Suppressor macrophage (primary cell): ENCODE measurements at places on chromosomes 1 and 21.

GRCh38 chr1:61183471-61184039 is 101.2 kb downstream of the NFIA start:
- DNase-seq: no peak

GRCh38 chr1:162193815-162194214 is 124.3 kb downstream of the NOS1AP start:
- no peak for DNase-seq

GRCh38 chr1:178232949-178233348 is 139.0 kb downstream of the RASAL2 start:
- DNase-seq: no peak

GRCh38 chr1:154453574-154454352 is 48.3 kb upstream of the TDRD10 start:
- peak; percentile 72 for DNase-seq

GRCh38 chr1:6694121-6694713 is 7.4 kb downstream of the DNAJC11 start:
- no peak for DNase-seq

- DNase-seq: no peak
Observed at GRCh38 chr1:72650843-72651435, 368.6 kb upstream of the NEGR1 start.

GRCh38 chr1:155256058-155256852 is 972 bp upstream of the ENTREP3 start:
- DNase-seq: no peak

GRCh38 chr1:43545695-43546387 is 15.2 kb downstream of the PTPRF start:
- DNase-seq: no peak

DNA sequence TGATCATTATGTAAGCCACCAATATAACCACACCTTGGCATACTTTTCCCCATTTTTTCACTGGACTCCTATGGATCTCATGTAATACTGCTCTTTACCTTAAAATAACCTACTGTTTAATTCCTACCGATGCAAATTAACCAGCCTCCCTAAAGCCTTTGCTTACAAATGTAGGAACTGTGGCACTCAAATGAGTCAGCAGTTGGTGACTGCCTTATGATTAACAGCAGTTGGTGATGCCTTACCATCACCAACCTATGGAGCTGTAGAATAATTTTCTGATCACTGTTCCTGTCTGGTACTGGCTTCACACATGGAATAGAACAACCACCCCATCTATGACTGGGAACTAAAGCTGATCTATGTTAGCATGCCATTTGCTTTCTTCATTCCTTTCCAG is 7.8 kb upstream of the NUDT17 start:
- peak; percentile 58 for DNase-seq

DNA sequence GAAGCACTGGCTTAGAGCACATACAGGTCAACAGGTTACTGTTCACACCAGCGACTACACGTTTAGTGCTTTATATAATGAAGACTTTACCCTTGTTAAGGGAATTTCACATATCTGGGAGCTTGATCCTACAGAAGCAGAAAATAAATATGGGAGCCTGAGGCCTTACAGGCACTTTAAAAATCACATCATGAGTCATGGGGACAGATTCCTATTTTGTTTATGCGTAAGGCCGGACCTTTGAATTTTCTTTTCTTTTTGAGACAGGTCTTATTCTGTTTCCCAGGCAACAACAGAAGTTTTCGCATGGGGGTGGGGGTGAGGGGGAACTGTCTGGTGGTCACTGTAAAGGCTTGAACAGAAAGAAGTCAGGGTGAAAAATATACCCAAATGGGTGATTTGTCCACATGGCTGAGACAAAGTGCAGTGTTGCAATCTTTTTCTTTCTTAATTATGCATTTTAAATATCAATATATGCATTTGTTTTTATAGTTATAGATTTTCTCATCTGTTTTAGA is 276.7 kb downstream of the KCNH1 start:
- no peak for DNase-seq

DNA sequence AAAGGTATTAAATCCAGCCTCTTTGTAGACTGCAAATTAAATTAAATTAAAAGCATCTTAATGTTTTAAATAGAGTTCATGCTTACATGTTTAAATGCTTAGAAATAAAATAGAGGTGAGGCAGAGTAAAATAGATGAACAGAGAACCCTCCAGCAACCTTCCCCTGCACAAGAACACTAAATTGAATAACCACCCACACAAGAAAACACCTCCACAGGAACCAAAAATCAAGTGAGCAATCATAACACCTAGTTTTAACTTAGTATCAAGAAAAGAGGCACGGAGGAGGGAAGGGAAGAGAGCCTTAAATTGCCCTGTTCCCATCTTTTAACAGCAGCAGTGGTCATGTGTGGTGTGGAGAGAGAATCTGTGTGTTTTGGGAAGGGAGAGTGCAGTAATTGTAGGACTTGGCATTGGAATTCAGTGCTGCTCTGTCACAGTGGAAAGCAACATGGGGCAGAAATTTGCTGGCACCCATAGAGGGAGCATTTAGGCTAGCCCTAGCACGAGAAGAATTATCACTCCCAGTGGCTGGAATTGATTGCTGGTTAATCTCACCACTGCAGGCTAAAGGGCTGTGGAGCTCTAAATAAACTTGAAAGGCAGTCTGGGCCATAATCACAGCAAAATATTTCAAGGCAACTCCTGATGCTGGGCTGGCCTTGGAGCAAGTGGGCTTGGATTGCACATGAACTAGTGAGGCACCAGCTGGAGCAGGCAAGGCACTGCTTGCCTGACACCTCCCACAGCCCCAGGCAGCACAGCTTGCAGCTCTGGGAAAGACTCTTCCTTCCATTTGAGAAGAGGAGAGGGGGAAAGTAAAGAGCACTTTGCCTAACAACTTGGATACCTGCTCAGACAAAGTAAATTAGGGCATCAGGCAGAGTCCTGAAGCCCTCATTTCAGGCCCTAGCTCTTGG is 1478.8 kb downstream of the NCAM2 start:
- no peak for DNase-seq

DNA sequence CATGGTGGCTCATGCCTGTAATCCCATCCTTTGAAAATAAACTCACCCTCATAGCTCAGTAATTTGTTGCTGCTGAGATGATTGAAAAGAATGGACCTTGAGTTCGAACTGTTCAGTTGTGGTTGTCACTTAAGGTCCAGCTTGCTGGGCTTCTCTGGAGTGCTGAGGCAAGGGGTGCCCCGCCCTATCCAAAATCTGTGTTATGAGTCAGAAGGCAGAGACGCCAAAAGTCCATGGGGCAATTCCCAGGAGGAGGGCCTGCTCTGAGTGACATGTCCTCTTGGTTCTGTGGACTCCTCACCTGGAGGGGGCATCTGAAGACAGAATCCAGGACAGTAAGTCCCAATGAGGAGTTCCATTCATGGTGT is 64.8 kb downstream of the MYOM3 start:
- DNase-seq: no peak

- no peak for DNase-seq
Observed at GRCh38 chr1:228061411-228062084, 21.0 kb upstream of the ARF1 start.

DNA sequence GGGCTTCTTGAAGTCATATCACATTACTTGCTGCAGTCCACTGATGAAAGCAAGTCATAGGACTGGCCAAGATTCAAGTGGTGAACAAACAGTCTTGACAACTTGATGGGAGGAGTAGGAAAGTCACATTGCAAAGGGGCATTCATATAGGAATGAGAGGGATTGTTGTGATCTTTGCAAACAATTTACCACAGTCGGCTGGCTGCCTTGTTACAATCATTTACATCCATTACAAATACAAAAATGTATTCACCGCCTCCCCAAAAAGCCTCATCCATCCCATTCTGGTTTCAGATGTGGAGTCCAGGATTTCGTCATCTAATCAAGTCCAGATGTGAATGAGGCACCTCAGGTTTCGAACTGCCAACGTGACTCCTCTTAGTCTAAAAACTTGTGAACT is 26.8 kb downstream of the GORAB start:
- DNase-seq: no peak

GRCh38 chr1:91603409-91603808 is 102.8 kb downstream of the CDC7 start:
- no peak for DNase-seq

DNA sequence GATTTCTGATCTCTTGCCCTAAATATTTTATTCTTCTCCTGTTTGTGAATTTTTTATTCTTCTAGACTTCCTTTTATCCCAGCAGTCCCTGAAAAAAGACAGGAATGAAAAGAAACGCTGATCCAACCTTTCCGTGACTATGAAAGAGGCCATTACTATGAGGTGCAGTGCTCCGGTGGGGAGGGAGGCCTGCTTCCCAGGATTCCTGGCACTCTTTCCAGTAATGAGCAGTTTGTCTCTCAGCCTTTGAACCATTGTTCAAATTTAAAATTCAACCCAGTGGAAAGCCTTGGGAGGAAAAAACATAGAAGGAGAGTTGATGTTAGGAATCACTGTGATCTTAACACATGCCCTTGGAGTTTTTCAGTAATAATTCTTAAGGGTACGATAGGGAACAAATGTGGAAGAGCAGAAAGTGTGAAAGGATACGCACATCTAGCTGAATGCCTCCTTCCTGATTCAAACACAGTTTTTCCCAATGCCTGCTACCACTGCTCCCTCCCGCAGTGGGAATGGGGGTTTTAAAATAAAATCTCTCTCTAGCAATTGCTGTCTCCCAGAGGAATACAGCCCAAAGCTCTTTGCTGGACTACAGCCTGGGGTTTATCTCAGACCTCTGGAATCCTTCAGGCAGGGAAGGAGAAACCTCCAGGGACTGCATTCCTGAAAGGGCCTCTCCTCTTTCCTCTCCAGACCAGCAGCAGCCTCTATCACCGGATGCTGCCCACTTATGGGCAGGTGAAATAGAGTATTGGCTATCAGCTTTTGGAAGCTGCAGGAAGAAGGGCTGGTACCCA is 6.1 kb downstream of the IER5 start:
- DNase-seq: no peak

DNA sequence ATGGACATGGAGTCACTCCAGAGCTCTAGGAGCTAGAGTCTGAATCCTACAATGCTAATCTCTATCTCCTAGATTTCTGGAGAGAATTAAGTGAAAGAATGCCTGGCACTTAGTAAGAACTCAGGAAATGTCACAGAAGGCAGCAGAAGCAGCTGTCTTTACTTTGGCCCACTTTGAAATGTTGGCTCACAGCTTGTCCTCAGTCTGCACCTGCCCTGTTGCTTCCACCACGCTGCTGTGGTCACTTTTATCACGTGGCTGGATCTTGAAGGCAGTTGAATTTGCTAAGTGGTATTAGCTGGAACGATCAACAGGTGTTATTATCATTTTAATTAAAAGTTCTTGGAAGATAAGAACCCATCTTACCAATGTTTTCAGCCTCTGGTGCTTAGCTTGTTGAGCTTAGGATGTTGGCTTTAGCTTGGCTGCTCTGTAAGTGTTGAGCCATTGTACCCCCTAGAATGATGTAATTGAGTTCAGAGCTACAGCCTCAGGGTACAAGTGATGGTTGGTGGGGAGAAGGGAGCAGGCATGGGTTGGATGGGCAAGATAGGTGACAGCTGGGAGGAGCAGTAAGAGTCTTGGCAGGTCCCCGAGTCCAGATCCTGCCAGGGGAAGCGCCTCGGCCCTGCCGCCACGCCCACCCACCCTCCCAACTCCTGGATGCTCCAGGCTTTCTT is 41.9 kb upstream of the EPS8L3 start:
- no peak for DNase-seq

GRCh38 chr1:114892194-114892918 is 37.7 kb downstream of the SYCP1 start:
- no peak for DNase-seq

GRCh38 chr21:27804515-27804914 is 837.6 kb upstream of the ADAMTS5 start:
- DNase-seq: no peak

DNA sequence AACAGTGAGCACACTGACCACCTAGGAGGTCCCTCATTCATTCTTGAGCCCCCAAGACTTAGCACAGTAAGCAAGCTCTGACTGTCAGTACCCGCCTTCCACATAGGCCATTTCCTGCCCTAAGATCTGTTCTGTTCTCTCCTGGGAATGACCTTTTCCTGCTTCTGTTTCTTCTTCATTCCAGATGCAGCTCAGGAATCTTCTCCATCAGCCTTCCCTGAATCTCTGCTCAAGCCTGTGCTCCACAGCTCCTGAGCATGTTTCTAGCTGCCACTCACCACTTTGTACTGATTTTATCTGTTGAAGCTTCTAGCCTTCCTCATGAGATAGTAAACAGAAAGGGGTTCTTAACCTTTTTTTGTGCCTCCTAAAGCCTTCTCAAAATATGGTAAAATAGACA is 56.6 kb downstream of the ZNF281 start:
- DNase-seq: no peak

- DNase-seq: no peak
Observed at GRCh38 chr1:24900985-24901781, 28.9 kb downstream of the RUNX3 start.

DNA sequence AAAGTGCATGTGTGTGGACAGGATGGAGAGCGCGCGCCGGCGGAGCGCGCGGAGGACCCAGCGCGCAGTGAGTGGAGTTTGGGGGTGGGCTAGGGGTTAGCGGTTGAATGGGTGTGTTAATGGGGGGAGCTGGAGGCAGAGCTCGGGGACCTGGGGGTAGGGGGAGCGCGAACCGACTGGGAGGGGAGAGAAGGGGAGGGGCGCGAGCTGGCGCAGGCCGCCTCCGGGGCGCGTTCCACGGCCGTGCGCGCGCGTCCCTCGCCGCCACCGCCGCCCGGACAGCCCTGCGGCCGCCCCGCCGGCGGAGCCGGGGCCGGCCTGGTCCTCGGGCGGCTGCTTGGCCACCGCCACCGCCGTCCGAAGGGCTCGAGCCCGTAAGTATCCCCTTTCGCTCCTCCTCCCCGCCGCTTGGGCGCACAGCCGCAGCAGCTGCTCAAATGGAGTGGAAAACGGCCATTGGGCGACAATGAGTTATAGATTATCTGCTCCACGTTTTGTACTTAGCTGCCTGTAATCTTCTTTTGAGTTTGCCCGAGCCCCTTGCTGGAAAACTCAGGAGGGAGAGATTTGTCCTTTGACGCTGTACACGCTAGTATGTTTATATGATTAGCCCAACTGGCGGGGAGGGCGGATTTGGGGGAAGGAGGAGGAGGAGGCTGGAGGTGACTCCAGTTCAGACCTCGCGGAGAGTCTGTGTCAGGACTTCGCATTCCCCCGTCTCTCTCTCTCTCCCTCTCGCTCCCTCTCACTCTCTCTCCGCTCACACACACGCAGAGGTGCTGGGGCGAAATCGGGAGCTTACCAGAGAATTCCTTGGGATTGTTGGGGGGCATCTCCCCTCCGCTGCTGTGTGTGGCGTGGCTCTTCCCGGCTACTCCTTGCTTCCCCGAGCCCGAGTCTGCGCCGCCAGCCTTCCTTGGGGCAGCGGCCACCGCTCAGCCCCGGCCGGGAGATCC is at the start of gene ADGRL2:
Gene ADGRL2, plus strand, starts transcription at position 240 of the 956 bp plus-strand sequence. CDS start 36,051 bp downstream, outside the sequence.
- DNase-seq: no peak

GRCh38 chr1:9362488-9362887 is 69.8 kb downstream of the SPSB1 start:
- peak; percentile 80 for DNase-seq

DNA sequence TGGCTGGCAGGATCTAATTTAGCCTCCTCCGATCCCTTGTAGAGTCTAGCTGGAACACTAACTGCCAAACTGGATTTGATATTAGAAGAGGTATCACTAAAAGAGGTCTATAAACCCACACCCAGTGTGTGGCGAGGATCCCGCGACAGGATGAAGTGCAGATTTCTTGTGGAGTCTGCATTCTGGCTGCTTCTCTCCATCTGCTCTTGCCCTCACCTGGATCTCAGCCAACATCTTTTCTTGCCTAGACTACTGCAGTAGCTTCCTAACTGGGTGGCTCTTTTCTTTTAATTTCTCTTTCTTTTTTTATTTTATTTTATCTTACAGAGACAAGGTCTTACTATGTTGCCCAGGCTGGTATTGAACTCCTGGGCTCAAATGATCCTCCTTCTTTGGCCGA is 48.9 kb upstream of the CAPZB start:
- DNase-seq: no peak

- no peak for DNase-seq
Observed at GRCh38 chr1:33119532-33120217, 38.7 kb downstream of the AZIN2 start.
